Stimulated activated CD4-positive, alpha-beta T cell treated with anti-CD3 and anti-CD28 coated beads, Interleukin-12 subunit alpha, Interleukin-12 subunit beta, amount 100 ng/mL, for 48 hours (primary cell): ENCODE measurements at places on chromosomes 3 and 15.

DNA sequence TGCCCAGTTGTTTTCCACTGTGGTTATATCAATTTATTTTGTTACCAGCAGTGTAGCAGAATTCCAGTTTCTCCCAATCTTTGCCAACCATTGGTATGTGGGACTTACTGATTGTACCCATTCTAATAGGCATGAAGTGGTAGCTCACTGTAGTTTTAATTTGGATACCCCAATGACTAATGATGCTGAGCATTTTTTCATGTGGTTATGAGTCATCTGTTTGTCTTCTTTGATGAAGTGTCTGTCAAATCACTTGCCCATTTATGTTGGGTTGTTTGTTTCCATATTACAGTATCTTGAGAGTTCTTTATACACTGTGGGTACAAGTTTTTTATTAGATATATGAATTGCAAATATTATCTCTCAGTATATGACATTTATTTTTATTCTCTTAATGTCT is 644.3 kb downstream of the NR2F2 start:
- no peak for DNase-seq

- DNase-seq: no peak
Measured at GRCh38 chr15:95868970-95869369, 461.5 kb upstream of the NR2F2 start.

- no peak for DNase-seq
Measured at GRCh38 chr3:169383770-169384169, 279.7 kb downstream of the MECOM start.

DNA sequence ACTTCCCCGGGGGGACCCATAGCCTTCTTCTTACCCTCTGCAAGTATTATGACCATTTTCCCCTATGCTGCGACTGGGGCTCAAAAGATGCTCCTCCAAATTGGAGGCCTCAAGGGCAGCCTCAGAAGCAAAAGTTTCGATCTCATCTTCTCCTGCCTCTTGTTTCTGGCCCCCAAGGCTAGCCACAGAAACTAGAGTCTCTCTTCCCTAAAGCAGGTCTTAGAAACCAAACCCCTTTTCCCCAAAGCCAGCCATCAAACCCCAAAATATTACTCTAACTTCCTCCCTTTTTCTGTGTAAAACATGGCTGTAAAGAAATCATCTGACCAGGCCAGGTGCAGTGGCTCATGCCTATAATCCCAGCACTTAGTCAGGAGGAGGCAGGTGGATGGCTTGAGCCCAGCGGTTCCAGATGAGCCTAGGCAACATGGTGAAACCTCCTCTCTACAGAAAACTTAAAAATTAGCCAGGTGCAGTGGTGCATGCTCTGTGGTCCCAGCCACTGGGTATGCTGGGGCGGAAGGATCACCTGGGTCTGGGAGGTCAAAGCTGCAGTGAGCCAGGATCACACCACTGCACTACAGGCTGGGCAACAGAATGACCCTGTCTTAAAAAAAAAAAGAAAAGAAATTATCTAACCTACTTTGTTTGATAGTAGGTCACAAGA is 36.7 kb upstream of the MFGE8 start:
- no peak for DNase-seq

- no peak for DNase-seq
Measured at GRCh38 chr3:105415951-105416350, 49.2 kb downstream of the ALCAM start.

DNA sequence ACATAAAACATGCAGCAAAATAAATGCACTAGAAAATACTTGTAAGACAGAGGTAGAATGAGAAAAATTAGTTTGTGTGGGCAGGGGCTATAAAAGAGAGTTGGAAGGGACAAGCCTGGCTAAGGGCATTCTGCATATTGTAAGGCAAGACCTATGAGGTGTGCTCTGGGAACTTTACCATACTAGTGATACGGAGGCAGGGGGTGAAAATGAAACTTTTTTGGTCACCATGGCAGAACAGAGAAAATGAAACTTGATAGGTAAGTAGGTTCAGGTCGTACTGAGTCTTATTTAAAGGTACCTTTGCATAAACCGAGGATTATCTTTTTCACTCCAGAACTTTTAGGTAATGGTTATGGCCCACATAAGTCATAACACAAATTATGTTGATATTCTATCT is 74.7 kb upstream of the ACKR4 start:
- no peak for DNase-seq

DNA sequence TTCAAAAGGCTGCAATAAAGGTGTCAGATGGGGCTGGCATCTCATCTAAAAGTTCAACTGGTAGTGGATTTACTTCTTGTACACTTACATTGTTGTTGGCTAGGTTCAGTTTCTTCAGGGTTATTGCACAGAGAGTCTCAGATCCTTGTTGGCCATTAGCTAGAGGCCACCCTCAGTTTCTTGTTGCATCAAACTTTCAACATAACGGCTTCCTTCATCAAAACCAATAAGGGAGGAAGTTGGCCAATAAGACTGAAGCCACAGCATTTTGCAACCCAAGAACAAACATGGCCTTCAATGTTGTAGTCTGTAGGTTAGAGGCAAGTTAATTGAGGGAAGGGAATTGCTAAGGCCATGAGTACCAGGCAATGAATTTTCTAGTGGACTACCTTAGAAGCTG is 218.0 kb downstream of the ZBBX start:
- no peak for DNase-seq

DNA sequence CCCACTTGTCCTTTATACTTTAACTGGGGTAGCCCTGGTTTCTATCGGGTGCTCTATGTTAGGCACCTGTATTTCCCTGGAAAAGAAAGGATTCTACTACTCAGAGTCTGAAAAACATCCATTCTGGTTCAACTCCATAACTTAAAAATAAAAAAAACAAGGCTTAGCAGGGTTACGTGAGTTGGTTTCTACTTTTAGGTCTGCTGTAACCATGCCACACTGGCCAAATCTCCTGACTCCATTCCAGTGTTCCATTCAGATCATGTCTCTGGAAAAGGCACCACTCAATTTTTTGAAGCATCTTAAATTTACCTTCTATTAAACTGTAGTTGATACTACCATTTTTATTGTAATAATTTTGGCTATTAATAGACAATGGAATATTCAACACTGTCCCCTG is 62.1 kb downstream of the CAPN3 start:
- no peak for DNase-seq

- DNase-seq: no peak
Measured at GRCh38 chr15:71817351-71817750, 7.0 kb downstream of the NR2E3 start.

DNA sequence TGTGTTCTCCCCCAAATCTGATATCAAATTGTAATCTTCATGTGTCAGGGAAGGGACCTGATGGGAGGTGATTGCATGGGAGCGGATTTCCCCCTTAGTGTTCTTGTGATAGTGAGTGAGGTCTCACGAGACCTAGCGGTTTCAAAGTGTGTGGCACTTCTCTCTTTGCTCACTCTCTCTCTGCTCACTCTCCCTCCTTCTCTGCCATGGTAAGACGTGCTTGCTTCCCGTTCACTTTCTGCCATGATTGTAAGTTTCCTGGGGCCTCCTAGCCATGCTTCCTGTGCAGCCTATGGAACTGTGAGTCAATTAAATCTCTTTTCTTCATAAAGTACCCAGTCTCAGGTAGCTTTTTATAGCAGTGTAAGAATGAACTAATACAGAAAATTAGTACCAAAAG is 30.6 kb upstream of the OR5H6 start:
- no peak for DNase-seq

GRCh38 chr3:178439504-178439903 is 96.7 kb upstream of the KCNMB2 start:
- no peak for DNase-seq

DNA sequence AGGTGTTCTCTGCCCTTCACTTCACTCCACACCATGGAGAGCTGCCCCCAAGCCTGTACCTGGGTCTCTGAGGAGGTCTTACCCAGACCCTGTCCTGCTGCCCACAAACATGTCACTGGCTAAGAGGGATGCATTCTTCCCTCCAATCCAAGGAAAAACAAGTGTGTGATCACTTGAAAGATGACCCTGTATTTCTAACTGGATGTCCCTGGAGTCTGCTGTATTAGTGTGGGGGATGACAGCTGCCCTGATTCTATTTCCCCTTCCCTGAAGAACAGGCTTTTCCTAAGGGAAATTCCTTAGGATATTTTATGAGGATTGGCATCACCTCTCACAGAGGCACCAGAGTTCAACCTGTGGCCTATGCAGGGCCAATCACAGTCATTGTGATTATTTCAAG is 55.0 kb upstream of the GATA2 start:
- DNase-seq: no peak

- DNase-seq: no peak
Measured at GRCh38 chr3:184537885-184538665, 23.5 kb upstream of the EPHB3 start.

- no peak for DNase-seq
Measured at GRCh38 chr15:40232625-40233070, 6.2 kb upstream of the PAK6 start.

DNA sequence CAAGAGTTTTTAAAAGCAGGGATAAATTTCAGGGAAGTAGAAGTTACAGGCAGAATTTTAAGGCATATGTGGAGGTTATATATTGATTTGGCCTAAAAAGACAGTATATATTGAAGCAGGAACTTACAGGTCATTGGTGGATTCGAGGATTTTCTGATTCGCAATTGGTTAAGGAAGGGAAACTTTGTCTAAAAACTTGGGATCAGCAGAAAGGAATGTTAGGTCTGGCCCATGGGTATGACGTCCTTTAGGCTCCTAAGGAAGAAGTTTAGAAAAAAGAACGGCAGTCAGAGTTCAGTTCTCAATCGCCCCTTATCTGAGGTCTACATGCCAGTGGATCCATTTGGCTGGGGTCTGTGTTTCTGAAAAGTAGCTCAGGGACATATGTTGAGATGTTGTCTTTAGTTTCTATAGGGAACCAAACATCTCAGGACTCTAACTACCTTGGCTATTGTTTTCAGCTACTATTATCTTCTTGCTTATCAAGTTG is 33.2 kb upstream of the ACP3 start:
- DNase-seq: no peak

GRCh38 chr3:169563775-169564059 is 99.8 kb downstream of the MECOM start:
- DNase-seq: no peak

DNA sequence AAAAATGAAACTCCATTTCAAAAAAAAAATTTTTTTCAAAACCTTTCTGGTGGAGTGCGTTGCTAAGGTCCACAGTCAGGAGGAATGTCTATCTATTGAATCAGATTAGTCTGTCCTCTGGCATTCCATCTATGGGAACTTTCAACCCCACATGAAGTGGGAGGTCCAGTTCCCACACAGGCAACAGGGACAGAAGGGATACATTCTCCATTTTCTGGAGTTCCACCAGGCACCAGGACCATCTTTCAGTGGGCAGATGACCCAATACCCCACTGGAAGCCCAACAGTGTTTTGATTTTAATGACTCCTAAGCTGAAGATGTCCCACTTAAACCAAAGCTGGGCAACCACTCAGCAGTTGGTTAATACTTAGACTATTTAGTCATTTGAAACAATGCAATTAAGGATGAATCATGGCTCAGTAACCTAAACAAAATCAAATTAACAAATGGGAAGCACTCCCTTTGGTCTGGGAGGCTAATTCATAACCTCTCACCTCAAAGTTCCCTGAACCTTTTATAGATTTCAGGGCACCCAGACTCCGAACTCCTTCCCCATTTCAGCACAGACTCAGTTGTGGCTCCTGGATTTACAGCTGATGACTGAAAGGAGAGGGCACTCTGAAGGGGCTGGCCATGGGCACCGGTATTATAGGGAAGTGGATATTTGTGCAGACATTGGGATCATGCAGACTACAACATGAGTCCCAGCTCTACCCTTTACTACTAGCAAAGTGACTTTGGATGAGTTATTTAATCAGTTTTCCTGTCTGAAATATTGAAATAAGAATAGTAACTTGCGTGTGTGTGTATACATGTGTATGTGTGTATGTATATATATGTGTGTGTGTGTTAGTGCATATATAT is 264.3 kb upstream of the LRTM1 start:
- DNase-seq: no peak

GRCh38 chr3:58021072-58021959 is 13.1 kb downstream of the FLNB start:
- no peak for DNase-seq

DNA sequence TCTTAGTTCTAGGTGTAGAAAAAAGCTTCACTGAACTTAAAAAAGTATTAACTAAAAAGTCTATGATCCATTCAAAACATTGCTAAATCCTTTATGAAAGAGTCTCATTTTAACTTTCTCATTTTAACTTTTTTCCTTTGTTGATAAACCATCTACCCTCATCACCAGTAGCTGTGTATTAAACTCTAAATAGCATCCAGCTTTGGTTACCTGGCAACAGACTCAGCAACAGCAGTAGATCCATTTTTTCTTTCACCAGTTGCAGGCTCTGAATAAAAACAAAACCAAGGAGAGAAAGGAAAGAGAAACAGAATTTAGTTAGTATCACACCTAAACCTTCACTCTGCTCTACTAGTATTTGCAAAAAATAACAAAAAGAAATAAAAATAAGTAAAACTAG is 51.6 kb downstream of the TP53BP1 start:
- no peak for DNase-seq

GRCh38 chr3:67654099-67654843 is at the start of gene SUCLG2:
SUCLG2 (minus strand) TSS chr3:67654612; CDS start chr3:67654586, 26 bp downstream.
- peak; percentile 78 for DNase-seq

- DNase-seq: no peak
Measured at GRCh38 chr3:37921025-37921424, 59.3 kb downstream of the CTDSPL start.

DNA sequence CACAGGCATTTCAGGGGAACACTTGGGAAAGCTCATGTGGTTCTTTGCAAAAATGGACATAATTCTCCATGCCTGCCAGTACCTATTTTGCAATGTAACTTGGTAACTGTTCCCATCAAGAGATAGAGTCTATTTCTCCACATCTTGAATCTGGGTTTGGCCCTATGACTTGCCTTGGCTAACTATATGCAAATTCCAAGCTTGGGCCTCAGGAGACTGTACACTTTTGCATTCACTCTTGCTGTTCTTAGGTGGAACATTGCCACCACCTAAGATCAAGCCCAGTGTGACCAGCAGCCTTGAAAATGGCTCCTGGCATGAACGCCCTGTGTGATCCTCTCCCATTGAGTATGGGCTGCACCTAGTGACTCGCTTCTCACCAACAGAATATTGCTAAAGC is 19.8 kb upstream of the SMAD6 start:
- no peak for DNase-seq

GRCh38 chr15:66401130-66402021 is 14.7 kb downstream of the MAP2K1 start:
- no peak for DNase-seq

GRCh38 chr3:59185591-59186369 is 136.0 kb upstream of the CFAP20DC start:
- DNase-seq: no peak

GRCh38 chr3:134009345-134010000 is 20.3 kb downstream of the SLCO2A1 start:
- no peak for DNase-seq

GRCh38 chr3:134334231-134334900 is 39.9 kb downstream of the AMOTL2 start:
- DNase-seq: no peak

GRCh38 chr15:43769584-43770228 is 7.1 kb downstream of the ELL3 start:
- peak; percentile 71 for DNase-seq

GRCh38 chr3:10195366-10196089 is 30.8 kb downstream of the IRAK2 start:
- no peak for DNase-seq

- DNase-seq: no peak
Measured at GRCh38 chr3:136428167-136428566, 178.0 kb downstream of the PCCB start.
